ENCODE measurements at places on chromosomes 7 and 10.

GRCh38 chr10:92413519-92413918, 122.6 kb downstream of the MARCHF5 start:
- DNase-seq = no peak

DNA sequence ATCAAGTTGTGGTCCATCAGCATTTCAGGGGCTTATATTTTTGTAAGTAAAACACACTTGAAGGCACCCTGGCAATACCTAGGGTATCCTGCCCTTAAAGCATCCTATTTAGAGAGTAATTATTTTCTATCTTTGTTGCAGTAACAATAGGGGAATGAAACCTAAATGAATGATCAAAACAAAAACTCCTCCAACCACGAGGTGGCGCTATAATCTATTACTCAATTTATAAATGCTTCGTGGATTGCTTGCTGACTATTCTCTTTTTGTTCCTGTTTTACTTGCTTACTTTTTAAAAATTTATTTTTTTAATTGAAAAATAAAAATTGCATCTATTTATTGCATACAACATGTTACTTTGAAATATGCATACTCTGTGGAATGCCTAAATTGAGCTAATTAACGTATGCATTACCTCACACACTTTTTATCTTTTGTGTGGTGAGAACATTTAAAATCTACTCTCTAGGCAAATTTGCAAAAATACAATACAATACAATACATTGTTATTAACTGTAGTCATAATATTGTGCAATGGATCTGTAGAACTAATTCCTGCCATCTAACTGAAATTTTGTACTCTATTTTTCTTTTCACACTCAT, 147.7 kb upstream of the BMPER start:
- DNase-seq = no peak

- no peak for DNase-seq
These were observed 2.4 kb upstream of the SYCE1 start for GRCh38 chr10:133567609-133568286.

DNA sequence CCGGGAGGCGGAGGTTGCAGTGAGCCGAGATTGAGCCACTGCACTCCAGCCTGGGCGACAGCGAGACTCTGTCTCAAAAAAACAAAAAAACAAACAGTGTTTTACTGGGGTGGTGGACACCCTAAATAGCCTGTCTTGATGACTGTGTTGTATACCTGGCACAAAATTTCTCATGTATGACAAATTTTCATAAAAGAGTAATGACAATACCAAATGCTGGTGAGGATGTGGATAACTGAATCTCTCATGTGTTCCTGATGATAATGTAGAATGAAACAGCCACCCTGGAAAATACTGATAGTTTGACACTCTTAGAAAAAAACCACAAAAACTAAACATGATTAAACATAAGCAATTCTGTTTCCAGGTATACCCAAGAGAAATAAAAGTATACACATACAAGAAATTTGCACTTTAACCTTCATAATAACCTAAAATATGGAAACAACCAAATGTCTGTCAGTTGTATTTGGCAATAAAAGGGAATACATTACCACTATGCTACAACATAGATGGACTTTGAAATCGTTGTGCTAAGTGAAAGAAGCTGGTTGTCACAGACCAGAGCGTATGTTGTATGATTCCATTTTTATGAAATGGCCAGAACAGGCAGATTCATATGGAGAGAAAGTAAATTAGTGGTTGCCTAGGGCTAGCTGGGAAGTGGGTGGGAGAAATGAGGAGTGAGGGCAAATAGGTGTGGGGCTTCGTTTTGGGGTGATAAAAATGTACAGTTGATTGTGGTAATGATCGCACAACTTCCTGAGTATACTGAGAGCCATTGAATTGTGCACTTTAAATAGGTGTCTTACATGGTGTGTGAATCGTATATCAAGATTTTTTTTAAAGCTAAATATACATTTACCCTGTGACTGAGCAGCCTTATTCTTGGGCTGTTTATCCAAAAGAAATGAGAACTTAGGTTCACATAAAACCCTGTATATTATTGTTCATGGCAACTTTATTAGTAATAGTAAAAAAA, 12.5 kb downstream of the WDR37 start:
- DNase-seq = no peak

DNA sequence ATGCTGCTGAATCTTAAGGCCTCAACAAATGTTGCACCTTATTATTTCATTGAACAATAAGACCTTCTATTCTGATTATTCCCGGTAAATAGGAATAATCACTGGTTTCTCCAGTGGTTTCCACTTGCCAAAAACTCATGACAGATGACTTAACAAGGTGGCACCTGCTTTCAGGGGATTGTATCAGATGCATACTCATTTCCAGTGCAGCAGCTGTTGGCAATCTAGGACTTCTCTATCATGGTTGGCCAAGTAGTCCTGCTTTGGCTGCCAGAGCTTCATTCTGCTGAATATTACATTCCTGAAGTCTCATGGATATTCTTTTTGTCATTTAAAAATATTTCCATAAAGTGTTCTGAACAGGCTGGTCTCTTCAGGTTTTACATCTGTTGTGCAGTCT, 193.3 kb downstream of the ADK start:
- no peak for DNase-seq

DNA sequence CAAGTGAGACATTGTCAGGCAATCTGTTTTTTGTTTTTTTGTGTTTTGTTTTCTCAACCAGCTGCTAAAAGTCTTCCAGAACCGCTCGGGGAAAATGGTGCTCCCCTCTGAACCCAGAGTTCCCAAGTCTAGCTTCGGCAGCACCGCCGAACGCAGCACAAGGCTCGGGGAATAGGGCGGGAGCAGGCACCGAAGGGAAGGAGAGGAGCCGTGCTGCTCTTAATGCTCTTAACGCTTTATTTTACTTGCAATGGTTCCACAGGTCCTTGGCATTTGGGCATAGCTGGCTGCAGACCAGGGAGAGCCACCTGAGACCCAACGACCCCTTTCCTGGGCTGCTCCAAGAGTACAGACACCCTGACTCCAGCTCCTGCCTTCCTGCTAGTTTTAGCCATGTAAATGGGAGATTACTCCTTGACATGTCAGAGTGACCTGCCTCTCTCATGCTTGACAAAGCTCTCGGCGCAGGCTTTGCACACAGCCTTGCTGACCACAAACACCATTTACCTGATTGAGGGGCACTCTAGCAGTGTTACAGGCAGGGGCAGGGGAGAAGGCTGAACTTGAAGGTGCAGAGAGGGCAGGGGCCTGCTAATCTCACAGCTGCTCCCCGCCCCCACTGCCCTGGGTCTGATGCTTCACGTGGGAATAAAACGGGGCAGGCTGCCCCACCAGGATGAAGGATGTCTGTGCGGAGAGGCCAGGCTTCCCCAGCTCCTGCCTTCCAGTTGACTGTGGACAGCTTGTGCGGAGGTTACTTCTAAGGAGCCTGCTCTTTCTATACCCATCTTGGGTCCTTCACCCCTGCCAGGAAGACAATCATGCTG, 58.6 kb upstream of the EFCAB10 start:
- no peak for DNase-seq

- DNase-seq = no peak
These were observed 291.5 kb upstream of the ZNF32 start for GRCh38 chr10:43939939-43940820.

DNA sequence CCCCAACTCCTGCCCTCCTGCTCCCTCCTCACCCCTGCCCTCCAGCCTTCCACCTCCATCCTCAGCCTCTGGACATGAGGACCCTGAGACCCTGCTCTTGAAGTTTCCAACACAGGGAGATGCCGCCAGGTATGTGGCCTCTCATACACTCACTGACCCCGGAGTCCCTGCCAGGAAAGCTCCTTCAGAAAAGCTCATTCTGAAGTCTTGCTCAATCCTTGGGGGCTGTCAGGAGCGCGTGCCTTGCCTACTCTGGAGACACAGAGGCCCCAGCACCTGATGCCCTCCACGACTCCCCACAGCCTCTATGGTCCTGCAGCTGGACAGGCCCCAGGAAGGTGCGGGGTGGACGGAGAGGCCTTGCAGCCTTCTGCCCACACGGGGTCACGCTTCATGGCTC, 11.0 kb downstream of the NUDT1 start:
- no peak for DNase-seq

All from NCI-H774 (cell line).